ENCODE measurements at places on chromosomes 12 and 14. TPM values are rescaled to one million over a fixed set of nuclear protein-coding genes. Genes with fewer than 3 reads are reported as not detected.

Gene IL22
- total RNA-seq: 1.4 TPM

Gene KIF5A
- total RNA-seq: 2.0 TPM

Gene OR10P1
- not detected for total RNA-seq

Gene WIF1
- not detected for total RNA-seq

Gene SPTB
- total RNA-seq: 0.17 TPM

Gene ANO2
- total RNA-seq: not detected

Gene SLC6A12
- 0.44 TPM for total RNA-seq

Gene PRICKLE1
- total RNA-seq: not detected

Measured in activated CD8-positive, alpha-beta memory T cell treated with anti-CD3 and anti-CD28 coated beads for 36 hours (primary cell).